ENCODE measurements at places on chromosomes 16 and 17. TPM values are rescaled to one million over a fixed set of nuclear protein-coding genes. Genes with fewer than 3 reads are reported as not detected.

GRCh38 chr16:84247844-84248243 lies 8.0 kb upstream of the KCNG4 start:
- H3K27ac ChIP-seq: no peak overlapping the region
- no peak overlapping the region for H3K4me3 ChIP-seq
- no peaks in the 10 kb centered on the region for H3K27me3 ChIP-seq
- no peaks in the 10 kb centered on the region for H3K36me3 ChIP-seq
- no peak for DNase-seq

GRCh38 chr16:70611224-70611598 lies 35.1 kb upstream of the IL34 start:
- H3K27ac ChIP-seq: no peak overlapping the region
- 0 out of 2 replicates have a peak, but pooled peaks cover 13% of the 10 kb centered on the region for H3K27me3 ChIP-seq
- no peak overlapping the region for H3K4me3 ChIP-seq
- peaks cover 20% of the 10 kb centered on the region for H3K36me3 ChIP-seq
- peaks cover 17% of the 10 kb centered on the region for H3K4me1 ChIP-seq

GRCh38 chr17:21213638-21214014 lies 335 bp downstream of the TMEM11 start:
- H3K4me1 ChIP-seq: peaks cover 21% of the 10 kb centered on the region
- H3K4me3 ChIP-seq: peak overlapping the region; percentile 98
- peaks cover 6% of the 10 kb centered on the region for H3K36me3 ChIP-seq
- DNase-seq: peak; percentile 68

DNA sequence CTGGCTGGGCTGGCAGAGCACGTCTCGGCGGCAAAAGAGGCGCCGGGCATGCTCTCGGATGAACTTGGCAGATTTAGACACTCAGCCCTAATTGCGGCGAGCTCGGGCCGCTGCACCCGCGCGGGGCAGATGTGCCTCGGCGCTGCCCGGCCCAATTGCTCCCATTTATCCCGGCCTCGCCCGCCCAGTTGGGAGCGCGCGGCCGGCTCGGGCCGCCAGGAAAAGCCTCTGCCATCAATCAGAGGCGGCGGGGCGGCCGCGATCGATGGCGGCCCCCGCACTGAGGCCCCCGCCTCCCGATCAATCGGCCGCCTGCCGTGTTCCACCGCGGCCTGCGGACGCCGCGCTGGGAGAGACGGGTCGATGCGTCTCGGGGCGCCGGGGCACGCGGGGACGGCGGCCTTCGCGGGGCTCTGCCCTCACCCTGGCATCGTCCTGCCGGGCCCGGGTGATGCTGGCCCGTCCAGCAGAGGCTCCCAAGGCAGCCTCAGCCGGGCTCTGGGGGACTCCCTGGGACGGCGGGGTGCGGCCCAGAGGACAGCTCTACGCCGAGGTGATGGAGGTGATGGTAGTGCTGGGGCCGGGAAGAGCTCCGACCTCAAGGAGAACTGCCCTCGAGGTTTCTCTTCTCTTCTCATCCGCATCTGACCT lies 200.9 kb upstream of the N4BP1 start:
- peak; percentile 52 for DNase-seq
- H3K27ac ChIP-seq: no peak overlapping the region
- H3K36me3 ChIP-seq: no peaks in the 10 kb centered on the region
- peaks cover 51% of the 10 kb centered on the region for H3K27me3 ChIP-seq
- H3K4me3 ChIP-seq: peak overlapping the region; percentile 62
- peaks cover 11% of the 10 kb centered on the region for H3K4me1 ChIP-seq

DNA sequence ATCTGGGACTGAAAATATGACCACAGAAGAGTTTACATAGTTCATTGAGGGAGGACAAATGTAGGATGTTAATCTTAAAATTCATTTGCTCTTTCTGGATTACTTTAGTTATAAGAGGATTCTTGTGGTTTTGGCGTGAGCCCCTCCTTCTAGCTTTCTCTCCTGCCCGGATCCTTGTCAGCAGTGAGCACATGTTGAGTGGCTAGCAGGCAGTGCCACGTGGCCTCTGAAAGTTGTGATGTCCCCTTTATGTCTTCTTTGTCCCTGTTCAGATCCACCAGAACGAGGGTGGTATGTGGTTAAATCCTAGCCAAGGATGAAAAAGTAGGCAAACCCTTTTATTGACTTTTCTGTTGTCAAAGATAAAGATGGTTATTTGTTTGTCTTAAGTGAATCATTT lies 83.8 kb downstream of the GNAO1 start:
- no peak for DNase-seq
- no peak overlapping the region for H3K27ac ChIP-seq
- peaks cover 15% of the 10 kb centered on the region for H3K4me1 ChIP-seq
- H3K36me3 ChIP-seq: peaks cover 7% of the 10 kb centered on the region
- no peaks in the 10 kb centered on the region for H3K27me3 ChIP-seq

GRCh38 chr16:17392857-17393692 lies 77.7 kb downstream of the XYLT1 start:
- peaks cover 68% of the 10 kb centered on the region for H3K4me1 ChIP-seq
- H3K36me3 ChIP-seq: no peaks in the 10 kb centered on the region
- DNase-seq: peak; percentile 50
- H3K27ac ChIP-seq: peak overlapping the region; percentile 53

MT1G gene
- polyA plus RNA-seq: 1,014 TPM

All from GM23338 (cell line).